ENCODE measurements at places on chromosomes 12 and 14. TPM values are rescaled to one million over a fixed set of nuclear protein-coding genes. Genes with fewer than 3 reads are reported as not detected.

Gene MEG3
- 60.8 TPM for total RNA-seq

Gene TMEM117
- total RNA-seq, result 7.5 TPM

Gene CCDC175
- not detected for total RNA-seq

Gene NEUROD4
- not detected for total RNA-seq

Gene NKX2-8
- total RNA-seq, result not detected

Gene RHEBL1
- total RNA-seq, result 0.51 TPM

Gene CRIP2
- total RNA-seq, result 24.1 TPM

Gene FOXA1
- total RNA-seq, result not detected

Gene C14orf180
- total RNA-seq, result 9.3 TPM

Gene DBX2
- total RNA-seq, result 0.66 TPM

Gene NGB
- total RNA-seq, result not detected

Gene PHETA1
- total RNA-seq, result 9.0 TPM

Gene TSPAN9
- 47.3 TPM for total RNA-seq

Gene SYNE3
- total RNA-seq, result 82.8 TPM

Gene TAPBPL
- total RNA-seq, result 26.2 TPM

Gene NOVA1
- total RNA-seq, result 94.3 TPM

Gene EID3
- 6.4 TPM for total RNA-seq

Gene CEBPE
- not detected for total RNA-seq

Gene RPL41
- 2,931 TPM for total RNA-seq

Gene EML5
- total RNA-seq, result 0.34 TPM

Measured in subcutaneous adipose tissue (tissue), 4 donors.